CD14-positive monocyte (primary cell): ENCODE measurements at places on chromosomes 2 and 18.

DNA sequence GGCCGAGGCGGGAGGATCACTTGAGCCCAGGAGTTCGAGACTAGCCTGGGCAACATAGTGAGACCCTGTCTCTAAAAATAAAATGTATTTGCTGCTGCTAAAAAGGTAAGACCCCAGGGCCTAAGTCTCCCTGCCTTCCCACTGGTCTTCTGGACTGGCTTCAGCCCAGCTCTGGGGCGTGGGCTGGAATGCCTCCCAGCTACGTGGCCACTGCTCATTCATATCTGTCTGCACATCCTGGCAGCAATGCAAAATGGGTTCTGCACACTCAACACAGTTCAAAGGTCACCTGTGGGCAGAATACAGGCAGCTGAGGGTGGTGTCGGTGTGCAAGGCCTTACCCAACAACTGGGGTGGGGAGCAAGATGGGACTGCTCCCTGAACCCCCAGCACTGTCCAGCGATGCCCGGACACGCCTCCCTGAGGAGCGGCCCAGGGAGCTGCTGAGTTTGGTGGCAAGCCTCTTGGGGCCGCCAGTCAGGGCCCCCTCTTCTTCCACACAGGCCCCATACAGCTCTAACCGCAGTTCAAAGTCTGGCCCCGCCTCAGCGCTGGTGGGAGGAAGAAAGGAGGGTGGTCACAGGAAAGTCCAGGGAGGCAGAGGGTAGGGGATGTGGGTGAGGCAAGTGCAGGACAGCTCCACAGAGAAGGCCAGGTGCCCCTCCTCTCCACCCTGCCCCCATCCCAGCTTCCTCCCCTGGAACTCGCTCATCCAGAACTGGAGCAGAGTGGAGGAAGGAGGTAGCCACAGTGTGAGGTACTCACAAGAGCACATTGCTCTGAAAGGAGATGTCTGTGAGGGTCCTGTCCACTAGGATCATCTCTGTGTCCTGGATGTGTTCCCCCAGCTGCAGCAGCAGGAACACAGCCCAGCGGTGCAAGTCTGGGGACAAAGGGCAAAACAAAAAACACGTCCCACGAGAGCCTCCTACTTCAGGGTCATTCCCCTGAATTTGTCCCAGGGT is 8.2 kb downstream of the WDR54 start:
- DNase-seq = no peak

DNA sequence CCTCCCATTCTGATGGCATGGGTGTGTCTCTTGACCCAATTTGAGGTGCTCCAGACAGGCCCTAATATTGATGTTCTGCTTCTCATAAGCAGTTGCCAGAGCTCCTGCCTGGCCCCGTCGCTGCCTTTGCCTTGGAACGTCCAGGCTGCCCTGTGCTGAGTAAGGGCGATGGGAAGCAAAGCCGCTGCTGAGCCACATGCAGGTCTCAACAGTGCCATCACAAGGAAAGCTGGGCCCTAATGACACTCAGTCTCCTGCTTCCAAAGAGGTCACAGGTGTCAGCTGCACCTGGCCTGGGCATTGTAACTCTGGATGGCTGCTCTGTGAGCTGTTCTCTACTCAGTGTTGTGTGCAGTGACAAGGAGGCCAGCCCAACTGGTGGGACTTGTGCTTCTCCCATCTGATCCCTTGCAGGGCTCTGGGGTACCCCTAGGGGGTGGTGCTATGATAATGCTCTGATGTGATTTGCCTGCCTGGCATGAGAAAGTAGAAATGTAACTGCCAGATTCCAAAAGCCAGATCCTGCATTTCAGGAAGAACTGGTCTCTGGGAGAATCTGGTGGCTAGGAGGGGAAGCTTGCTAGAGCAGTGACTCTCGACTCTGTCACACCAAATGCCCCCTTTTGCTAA is 8.7 kb downstream of the TTC39C start:
- DNase-seq = no peak

DNA sequence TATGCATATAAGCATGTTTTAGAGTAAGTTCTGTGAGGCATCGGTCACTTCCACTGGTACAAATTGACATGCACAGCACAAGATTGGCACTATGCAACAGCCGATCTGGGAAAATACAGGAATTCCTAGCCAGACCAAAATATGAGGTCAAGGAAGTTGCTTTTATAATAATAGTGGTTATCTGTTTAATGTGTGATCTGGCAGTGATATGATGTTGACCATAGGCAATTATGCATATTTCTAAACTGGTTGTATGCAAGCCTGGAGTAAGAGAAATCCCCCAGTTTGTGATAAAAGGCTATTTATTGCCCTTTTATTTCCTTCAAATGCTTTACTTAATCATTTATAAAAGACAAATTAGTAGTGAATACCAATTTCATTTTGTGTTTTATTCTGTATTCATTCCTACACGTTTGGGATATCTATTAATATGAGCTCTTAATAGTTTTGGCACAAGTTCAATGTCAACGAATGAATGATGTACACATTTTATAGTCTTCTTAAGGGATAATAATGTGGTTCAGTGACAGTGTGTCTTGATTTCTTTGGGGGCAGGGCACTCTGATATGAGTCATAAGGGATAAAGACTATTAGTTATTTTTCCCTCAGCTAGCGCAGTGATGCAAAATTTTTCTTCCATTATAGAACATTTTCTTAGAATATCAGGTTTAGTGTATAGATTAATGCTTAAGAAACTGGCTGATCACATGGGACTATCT is 34.7 kb upstream of the ZEB2 start:
- DNase-seq = no peak

DNA sequence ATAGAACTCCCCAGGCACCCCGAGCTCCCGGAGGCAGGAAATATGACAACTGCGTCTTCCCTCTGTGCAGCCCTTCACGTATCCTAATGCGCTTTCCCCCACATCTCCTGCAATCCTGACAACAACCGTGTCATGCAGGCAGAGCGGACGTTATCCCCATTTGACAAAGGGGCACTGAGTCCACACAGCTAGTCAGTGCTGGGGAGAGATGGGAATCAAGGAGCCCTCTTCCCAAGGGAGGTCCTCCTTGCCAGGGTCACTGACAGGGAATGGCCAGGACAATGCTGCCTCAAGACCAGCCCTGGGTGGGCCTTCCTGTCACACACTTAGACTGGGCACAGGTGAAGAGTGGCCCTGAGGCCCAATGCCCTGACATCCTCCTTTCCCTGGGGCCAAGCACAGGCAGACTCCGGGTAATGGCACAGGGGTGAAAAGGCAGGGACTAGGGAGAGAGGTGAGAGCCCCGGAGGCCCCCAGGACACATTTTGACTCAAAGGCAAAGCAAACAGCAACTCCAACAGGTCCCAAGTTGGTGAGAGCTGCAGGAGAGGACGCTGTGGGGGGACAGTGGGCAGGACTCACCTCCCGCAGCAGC is 2.2 kb downstream of the ADCY3 start:
- DNase-seq = no peak

DNA sequence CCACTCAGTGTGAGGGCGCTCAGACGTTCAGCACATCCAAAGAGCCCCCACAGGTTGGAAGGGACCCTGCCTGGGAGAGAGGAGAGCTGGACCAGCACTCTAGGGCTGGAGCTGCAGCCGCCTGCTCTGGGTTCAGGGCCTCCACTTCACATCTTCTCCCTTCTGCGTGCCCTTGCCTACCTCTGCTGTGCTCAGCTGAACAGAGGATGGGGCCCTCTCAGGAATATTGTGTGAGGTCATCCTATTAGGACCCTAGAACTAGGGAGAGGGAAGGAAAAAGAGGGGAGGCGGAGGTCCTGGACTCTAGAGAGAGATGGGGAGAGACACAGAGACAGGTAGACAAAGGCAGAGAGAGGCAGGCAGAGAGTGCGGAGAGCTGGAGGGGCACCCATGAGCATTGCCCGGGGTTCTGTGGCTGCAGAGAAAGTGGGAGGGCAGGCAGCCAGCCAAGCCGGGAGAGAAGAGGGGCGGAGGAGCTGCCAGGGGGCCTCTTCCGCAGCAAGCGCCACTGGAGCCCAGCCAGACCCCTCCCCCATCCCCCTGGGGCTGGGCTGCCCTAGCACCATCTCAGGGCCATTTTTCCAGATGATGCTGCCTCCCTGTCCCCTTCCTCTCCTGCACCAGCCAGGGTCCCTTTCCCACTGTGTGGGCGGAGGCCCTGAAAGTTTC is 8.3 kb upstream of the TNS1 start:
- no peak for DNase-seq

DNA sequence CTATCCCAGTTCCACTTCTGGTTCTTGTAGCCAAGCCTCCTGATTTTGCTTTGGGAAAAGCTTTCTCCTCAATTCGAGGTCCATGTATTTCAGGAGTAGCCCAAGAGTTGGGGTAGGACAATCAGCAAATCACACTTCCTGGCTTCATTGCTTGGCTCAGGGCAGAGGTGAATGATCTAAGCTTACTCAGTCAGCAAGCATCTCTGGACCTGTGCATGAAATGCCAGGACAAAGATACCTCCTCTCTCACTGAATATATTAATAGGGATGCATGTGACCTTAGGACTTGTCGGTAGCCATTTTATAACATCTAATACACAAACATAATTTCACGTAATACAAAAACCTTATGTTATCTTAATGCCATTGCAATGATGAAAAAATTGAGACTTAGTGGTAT is 373.1 kb downstream of the TGIF1 start:
- DNase-seq = no peak

DNA sequence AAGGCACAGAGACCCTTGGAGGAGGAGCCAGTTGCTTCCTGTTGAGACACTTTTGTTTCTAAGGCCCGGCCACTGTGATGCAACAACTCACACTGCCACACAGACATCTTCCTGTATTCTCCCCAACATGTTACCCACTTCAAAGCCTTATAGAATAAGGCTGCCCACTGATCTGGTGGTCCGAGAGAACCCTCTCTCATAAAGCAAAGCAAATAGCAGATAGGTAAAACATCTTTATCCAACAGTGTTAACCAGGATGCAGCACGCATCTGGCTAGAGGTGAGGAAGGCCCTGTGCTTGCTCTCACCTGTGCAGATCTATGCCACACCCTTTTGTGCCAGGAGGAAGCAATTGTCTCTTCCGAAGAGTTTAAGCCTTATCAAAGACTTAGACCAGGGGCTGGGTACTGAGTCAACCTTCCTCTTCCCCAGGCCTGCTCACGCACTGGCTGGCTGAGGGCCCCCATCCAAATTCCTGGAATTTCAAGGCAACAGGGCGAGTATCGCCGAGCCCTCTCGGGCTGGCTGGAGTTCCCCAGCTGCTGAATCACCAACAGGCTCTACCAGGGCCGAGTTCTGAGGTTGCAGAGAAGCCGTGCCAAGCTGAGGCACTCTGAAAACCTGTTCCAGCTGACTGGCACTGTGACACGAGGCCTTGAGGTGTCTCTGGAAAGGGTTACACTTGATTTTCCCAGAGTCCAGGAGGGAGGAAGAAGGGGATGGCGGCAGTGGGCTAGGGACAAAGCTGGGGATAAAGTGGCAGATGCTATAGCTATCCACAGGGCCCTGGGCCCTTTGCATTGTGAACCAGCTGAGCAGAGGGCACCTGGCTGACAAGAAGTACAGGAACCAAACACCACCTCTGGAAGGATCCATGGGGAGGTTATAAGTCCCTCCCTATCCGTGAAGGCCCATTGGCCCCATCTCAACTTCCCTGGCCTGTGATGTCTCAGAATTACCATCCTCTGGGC is 29.3 kb downstream of the TGFA start:
- DNase-seq = peak; percentile 82

GRCh38 chr2:207073412-207073800 is 92.3 kb downstream of the KLF7 start:
- no peak for DNase-seq

GRCh38 chr2:28424799-28425463 is 32.3 kb downstream of the FOSL2 start:
- peak; percentile 11 for DNase-seq

GRCh38 chr2:158580760-158581159 is 124.0 kb downstream of the PKP4 start:
- DNase-seq = no peak

- no peak for DNase-seq
These were observed 32.3 kb upstream of the ZBTB7C start for GRCh38 chr18:48441405-48441881.

DNA sequence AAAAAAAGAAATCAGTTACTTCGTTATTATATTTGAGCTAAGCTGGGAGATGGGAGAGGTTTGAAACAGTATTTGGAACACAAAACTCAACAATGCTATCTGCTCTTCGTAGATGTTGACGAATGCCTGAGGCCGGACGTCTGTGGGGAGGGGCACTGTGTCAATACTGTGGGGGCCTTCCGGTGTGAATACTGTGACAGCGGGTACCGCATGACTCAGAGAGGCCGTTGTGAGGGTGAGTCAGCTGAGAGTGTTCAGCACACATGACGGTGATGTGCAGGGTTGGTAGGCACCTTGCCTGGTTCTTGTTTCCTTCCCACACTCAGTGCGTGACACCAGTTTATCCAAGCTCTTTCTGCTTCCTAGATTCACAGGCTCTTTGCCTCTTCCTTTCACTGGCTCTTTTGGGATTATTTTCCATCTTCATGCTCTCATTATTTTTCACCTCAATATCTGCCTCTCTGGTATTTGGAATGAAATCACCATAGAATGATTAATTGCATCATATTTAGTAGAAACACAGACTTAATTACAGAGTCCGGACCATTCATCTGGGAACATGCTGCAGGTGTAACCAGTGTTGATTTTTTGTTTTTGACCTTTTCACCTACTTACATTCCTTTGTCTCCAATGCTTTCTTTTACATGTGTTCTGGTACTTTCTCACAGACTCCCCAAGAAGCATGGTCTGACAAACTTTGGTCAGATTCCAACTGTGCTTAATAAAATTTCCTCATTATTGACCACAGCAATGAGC is 200.6 kb upstream of the RASGRP3 start:
- DNase-seq = no peak

DNA sequence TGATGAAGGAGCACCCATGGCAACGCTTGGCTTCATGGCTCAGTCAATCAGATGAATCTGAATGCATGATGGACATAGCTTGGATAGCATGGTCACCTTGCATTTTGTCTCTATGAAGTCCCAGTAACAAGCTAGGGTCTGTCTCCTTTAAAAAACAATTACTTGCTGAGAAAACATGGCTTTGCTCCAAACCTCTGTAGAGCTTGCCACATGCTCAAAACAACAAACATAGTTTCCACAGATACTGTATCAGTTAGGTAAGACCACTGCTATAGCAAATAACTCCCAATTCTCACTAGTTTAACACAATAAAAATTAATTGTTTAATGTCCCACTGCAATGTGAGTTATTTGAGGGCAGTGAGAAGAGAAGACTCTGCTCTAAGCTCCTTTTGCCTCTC is 401.0 kb downstream of the IRS1 start:
- DNase-seq = no peak

- DNase-seq = no peak
These were observed 279.3 kb downstream of the TSN start for GRCh38 chr2:122034777-122035176.

- no peak for DNase-seq
These were observed 133.5 kb downstream of the SPTBN1 start for GRCh38 chr2:54589340-54590215.

DNA sequence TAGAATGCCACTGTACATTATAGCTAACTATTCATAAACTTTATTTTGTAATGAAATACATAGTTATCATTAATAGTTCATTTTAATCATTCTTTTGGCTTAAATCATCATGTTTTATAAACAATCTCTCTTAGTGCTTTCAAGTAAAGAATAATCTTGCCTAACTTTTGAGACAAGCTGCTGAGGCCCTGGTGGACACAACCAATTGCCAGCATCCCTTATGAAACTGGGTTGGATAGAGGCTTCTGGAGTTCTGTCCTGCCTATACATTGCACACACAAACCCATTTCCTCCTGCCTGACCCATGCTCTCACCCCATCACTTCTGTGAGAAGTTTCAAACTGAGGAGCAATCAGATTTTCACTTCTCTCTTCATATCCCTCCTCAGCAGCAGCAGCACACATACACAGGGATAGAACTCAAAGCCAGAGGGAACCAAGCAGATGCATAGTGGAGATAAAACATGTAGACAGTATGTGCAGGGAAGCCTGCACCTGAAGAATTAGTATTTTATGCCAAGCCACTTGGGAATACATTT is 450.0 kb upstream of the SLC14A2 start:
- peak; percentile 29 for DNase-seq
